T follicular helper cell (primary cell): ENCODE measurements at places on chromosomes 3 and 15.

GRCh38 chr3:77535116-77535515 lies 495.2 kb downstream of the ROBO2 start:
- DNase-seq: no peak

DNA sequence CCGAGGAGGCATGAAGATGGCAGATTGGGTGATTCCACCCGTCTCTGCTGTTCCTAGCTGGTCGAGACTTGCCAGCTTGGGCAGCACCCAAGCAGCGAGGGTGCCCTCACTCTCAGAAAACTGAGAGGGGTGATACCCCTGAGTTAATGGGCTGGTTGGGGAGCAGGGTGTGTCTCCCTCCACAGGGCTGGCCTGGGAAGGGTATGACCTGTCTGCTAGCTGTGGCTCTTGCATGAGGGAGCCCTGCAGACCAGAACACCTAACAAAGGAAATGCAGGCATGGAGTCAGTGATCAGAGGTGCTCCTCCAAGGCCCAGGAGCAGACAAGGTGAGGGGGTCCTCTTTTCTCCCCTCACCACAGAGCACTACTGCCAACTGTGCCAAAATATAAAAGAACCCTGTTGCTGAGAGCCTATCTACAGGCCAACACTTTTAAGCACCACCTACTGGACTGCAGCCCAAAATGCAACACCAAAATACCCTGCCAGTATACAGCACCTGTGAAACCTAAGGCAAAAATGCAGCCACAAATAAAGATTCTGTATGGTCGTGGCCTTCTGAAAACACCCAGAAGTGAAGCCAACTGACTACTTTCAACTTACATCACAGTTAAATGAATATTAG lies 35.8 kb upstream of the PPM1L start:
- DNase-seq: no peak

GRCh38 chr3:37992271-37993066 lies 1.9 kb downstream of the VILL start:
- no peak for DNase-seq

- DNase-seq: peak; percentile 61
These were observed 1.9 kb downstream of the KLF13 start for GRCh38 chr15:31328428-31328968.

DNA sequence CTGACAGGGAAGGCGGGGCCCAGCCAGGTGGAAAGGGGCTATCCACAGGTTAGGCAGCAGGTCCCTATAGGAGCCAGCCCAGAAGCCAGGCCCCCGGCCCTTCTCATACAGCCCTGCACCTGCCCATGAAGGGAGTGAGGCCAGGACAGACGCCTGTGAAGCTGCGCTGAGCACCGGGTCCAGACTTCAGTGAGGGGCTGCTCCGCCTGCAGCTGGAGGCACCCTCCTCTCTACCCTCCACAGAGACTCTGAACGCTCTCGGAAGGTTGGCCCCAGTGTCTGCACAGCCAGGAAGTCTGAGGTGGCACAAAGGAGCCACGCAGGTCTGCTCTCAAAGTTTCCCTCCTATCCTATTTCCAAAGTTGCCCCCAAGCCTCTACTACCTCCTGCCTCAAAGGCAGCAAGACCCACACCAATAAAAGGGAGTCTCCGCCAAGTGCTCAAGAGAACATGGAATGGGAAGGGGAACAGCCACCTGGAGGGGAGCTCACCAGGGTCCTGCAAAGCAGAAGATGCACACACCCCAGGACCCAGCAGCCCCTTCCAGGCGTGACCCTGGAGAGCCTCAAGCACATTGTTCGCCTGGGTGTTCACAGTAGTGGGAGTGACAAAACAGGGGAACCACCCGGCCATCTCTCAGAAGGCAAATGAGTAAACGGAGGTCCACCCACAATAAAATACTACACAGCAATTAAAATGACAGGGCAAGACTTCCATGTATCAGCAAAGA lies 19.5 kb downstream of the XXYLT1 start:
- no peak for DNase-seq

DNA sequence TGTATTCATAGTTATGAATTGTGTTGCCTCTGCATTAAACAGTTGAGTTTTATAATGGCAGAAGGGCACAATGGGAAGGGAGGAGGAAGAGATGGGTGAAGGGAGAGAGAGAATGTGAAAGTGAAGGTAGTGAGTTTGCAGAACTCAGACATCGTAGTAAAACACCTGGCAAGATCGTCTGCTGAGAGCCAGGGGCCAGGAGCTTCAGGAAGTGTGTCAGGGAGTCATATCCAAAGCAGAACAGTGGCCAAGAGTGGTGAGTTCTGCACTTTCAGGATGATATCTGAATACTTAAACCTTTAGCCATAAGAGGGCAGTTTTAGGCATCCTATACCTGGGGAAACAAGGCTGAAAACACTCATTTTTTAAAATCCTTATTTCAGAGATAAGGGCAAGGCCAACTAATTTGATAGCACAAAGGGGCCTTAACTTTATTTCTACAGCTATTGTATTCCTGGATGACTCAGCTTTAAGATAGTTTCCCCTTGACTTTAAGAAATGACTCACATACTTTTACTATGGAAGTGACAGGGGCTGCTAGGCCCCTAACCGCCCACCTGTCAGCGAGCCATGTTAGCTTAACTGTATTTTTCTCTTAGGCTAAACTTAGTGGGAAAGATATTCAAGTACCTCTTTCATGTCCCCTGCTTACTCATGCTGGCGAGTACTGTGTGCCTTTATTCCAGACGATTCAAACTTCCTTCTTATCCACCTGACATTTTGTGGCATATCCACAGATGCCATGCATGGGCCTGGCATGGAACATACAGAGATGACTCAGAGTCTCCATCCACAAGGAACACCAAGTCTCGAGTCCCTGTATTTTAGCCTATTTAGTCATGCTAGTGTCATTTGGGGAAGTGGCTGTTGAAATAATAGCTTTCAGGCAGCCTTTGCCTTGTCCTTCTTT lies 53.9 kb downstream of the RLBP1 start:
- no peak for DNase-seq
